Ascending aorta (tissue), 2 donors: ENCODE measurements at places on chromosomes 4 and X.
A peak's percentile ranks its signal among the peaks of the same experiment; 100 is the strongest.

- DNase-seq = peak; percentile 83
Observed at GRCh38 chrX:38805432-38806389, 4.5 kb downstream of the MID1IP1 start.

DNA sequence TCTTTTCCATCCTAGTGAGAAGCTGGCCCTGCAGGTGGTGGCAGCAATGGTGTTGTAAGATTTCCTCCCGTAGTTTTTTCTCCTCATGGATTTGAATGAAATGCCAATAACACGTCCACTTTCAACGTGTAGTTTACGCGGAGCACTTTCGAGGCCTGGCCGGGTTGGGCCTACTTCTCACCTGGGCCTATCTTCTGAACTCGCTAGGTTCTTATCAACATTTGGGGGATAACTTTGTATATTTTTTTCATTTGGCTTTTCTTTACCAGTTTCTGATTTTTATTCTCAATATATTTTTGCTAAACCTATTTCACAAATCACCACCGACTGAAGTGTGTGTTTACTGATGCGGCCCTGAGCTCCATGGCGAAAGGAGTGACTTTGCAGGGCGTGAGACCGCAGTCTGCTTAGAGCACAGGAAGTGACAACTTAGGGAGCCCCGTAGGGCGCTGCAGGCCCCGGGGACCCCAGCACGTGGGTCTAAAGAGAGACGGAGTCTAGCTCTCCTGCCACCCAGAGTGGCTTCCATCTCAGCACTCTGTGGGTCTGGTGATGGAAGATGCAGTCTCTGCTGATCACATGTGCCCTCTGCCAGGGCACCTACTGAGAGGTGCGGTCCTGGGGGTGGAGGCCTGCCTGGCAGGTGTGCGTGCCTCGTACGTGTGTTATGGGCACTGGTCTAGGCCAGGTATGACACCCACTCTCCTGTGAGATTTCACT, 29.1 kb downstream of the NELFA start:
- DNase-seq = peak; percentile 45

DNA sequence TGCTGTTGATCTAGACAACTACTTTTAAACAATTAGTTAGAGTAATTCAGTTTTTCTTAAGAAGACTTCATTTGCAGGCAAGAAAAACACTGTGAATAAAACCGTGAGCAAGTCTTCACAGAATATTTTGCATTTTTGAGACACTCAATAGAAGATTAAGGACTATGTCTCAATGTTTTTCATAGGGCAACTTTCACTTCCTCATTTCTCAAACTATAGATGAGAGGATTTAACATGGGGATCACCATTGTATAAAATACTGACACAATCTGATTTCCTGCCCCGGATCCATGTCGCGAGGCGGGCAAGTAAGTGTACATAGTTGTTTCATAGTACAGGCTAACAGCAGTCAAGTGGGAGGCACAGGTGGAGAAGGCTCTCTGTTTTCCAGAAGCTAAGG, 108.8 kb upstream of the IGSF1 start:
- no peak for DNase-seq

DNA sequence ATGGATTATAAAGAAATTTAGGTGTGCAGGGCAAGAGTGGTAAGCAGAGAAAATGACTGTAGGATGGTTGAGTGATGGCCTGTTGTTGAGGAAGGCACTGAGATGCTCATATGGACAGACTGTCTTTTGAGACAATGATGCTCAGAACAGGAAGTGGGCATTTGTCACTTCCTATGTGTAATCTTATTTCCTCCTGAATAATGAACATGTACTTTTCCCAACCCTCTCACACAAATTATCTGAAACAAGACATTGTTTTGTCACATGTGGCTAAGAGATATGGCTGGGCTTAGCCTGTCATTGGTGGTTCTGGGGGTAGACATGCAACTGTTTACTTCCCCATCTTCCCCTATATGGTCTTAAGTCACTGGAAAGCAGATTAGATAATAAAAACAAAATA, 240.5 kb downstream of the CFAP47 start:
- no peak for DNase-seq

DNA sequence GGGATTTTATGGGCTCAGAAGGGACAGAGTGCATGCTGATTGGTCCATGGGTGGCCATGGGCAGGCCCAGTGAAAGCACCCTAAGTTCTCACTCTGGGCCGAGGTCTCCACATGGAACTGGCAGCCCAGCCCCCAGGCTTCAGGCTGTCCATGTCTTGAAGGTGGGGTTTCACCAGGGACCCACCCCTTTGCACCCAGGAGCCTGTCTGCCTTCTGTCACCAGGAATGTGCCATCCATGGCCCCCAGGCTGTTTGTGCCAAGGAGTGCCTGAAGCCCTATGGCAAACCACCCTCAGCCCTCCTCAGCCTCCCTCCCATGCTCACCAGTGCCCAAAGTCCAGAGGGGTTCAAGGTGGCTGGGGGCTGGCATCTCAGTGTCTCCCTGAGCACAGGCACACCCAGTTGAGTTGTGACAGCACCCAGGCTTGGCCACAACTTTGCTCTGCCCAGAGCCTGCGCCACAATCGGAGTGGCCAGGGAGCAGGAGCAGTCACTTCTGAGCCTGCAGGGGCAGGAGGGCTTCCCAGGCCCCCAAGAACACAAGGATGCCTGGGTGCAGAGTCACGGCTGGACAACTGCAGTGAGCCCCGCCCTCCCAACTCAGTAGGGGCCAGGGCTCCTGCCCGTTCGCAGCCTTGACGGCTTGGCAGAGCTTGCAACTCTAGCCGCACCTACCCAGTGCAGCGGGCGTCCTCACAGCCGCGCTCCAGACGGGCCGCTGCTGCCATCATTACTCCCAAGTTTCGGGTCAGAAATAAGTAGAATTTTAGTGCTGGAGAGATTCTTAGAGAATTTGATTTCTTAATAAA, 185.3 kb upstream of the NUDT6 start:
- no peak for DNase-seq

DNA sequence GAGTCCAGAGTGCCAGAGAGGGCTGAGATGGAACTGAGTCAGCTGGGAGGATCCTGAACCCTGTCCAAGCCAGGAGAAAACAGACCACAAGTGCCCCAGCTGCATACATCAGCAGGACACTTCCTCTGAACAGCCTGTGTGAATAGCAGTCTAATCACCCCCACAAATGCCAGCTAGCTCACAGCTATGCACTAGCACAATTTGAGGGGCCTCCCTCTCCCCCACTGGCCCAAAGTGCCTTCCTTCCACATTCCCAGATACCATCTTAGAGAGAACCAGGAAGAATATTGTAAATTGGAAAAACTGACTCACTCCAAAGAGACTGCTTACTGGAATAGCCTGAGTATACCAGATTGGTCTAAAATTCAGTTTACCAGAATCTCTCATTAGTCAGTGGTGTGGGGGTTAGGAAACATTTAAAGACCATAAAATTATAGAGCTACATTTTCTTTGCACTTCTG, 292.6 kb upstream of the KLF3 start:
- DNase-seq = no peak

GRCh38 chrX:57643698-57644097, 36.4 kb downstream of the NLRP2B start:
- DNase-seq = no peak

- no peak for DNase-seq
Observed at GRCh38 chr4:64780664-64781063, 371.4 kb upstream of the TECRL start.

- DNase-seq = no peak
Observed at GRCh38 chrX:140664939-140665338, 44.6 kb upstream of the LINC00632 start.

GRCh38 chr4:23789762-23790161, 100.1 kb downstream of the PPARGC1A start:
- no peak for DNase-seq

- DNase-seq = no peak
Observed at GRCh38 chr4:3295837-3296624, 3.2 kb downstream of the RGS12 start.

- DNase-seq = no peak
Observed at GRCh38 chr4:159290321-159291030, 187.6 kb downstream of the RAPGEF2 start.

GRCh38 chr4:144531841-144532240, 114.1 kb upstream of the HHIP start:
- DNase-seq = no peak

DNA sequence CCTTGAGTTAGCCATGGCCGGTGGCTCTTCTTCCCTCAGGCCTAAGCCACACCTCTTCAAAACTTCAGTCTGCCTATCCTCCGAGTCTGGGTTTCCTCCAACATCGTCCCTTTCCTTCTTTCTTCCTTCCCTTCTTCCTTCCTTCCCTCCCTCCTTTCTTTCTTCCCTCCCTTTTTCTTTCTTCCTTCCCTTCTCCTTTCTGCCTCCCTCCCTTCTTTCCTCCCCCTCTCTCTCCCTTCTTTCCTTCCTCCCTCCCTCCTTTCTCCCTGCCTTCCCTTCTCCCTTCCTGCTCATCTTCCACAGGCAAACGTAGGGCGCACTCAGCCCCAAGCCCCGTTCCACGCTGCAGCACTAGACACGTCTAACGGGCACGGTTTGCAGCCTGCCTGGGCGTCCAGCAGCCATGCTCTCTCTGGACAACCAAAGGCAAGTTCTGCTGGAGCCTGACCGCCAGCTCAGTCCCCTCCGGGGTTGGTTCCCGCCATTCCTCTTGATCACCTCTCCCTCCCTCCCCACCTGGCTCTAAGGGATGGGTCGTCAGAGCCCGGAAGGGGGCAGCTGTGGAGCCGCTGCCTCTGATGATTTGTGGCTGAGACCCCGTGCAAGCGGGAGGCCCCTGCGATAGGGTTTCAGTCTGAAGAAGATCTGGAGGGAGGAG, 34.1 kb upstream of the CLDN24 start:
- DNase-seq = no peak

DNA sequence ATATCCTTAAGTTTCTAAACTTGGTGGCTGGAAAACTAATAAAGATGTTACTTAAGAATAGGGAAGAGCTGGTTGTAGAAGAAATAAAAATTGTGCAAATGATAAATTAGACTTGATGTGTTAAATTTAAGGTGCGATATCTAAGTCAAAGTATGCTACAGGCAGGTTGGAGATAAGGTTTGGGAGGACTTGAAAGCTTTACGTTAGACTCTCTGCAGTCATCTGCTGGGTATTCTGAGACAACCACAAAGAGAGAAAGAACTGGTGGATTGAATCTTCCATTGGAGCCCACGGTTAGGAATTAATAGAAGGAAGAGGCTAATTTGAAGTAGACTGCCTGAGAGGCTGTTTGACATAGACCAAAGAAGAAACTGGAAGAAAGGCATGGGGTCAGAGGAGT, 7.9 kb downstream of the SMAD1 start:
- DNase-seq = no peak

GRCh38 chr4:1516261-1516660, 110.0 kb upstream of the NKX1-1 start:
- DNase-seq = no peak

GRCh38 chr4:126592088-126592487, 1040.7 kb upstream of the INTU start:
- no peak for DNase-seq

GRCh38 chr4:182093935-182094334, 149.3 kb upstream of the TENM3 start:
- no peak for DNase-seq

GRCh38 chr4:141246683-141247429, 26.2 kb downstream of the ZNF330 start:
- no peak for DNase-seq

- DNase-seq = no peak
Observed at GRCh38 chrX:146154191-146154590, 336.6 kb downstream of the SLITRK2 start.

DNA sequence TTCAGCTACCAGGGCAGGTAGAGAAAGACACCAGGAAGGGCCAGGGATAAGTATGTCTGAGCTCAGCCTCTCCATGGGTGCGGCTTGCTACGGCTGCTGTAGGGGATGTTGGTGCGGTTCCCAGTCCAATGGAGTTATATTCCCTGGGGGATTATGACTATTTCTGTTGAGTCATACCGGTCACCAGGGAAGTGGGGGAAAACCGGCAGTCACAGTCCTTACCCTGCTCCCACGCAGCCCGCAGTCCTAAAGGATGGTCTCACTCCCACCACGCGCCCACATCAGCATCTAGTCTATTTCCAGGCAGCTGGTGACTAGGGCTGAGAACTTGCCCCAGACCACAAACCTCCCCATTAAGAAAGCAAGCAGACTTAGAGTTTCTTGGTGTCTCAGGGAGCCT, 191.6 kb downstream of the VEGFC start:
- no peak for DNase-seq

DNA sequence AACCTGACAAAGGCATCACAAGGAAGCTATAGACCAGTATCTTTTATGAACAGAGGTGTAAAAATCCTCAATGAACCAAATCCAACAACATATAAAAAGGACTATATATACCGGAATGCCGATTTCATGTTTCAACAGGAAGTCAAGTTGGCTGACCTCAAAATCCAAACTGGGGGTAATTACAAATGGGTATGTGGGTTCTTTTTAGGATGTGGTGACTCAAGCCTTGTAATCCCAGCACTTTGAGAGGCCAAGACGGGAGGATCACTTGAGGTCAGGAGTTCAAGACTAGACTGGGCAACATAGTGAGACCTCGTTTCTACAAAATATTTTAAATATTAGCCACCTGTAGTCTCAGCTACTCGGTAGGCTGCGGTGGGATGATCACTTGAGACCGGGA, 10.4 kb downstream of the PRSS48 start:
- DNase-seq = no peak

DNA sequence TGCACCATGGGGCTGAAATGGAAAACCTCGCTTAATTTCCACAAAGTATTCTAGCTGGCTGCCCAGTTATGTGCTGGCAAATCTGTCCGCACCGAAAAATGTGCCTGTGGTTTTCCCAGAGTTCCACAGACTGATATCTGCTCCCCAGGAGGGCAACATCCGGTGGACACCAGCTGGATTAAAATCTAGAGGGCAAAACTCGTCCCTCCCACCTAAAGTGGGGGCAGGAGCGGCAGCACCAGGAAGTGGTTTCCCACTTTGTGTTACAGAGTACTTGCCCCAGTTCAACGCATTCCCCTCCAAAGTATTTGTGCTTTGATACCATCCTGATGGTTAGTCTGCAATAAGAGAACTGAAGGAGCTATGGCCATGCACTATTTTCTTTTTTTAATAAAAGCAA, 187.6 kb downstream of the TSPAN5 start:
- DNase-seq = no peak

DNA sequence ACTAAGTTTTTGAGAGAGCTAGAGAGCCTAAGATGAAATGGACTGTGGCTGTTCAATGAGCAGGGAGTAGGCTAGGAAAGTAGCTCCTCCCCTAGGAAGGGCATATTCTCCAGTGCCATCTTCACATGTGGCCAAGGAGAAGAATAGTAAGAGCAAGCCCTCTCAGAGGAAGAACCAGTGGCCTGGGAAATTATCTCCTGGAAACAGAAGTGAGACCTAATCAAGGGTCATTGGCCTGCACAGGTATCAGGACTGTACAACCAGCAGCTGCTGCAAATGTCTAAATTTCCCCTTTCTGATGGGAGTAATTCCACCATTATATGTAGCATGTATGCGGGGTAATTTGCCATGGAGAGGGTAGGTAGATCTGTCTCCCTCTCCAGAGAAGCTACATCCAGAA, 334.8 kb upstream of the RASGEF1B start:
- DNase-seq = no peak

- no peak for DNase-seq
Observed at GRCh38 chrX:68454476-68455150, 21.3 kb upstream of the OPHN1 start.
